ENCODE measurements at places on chromosomes 16 and 17.

DNA sequence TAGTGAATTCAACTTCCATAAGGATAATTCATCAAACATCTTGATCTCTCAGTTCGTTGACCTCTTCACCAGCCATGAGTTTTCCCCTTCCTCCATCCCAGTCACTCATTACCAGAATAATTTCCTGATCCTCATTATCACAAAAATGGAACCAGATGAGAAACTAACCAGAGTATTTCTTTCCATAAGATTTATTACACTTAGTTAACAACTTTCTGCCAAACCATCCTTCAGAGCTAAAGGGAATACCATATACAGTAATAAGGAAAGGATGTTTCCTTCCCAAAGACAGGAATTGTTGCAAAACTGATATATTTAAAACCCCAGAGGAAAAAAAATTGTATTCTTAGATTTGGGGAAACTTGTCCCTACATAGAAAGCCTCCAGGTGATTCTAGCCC is 8.6 kb downstream of the KRTAP29-1 start:
- no peak overlapping the region for H3K4me3 ChIP-seq
- H3K36me3 ChIP-seq: no peaks in the 10 kb centered on the region
- no peak overlapping the region for H3K27ac ChIP-seq
- H3K27me3 ChIP-seq: no peaks in the 10 kb centered on the region
- DNase-seq: no peak

DNA sequence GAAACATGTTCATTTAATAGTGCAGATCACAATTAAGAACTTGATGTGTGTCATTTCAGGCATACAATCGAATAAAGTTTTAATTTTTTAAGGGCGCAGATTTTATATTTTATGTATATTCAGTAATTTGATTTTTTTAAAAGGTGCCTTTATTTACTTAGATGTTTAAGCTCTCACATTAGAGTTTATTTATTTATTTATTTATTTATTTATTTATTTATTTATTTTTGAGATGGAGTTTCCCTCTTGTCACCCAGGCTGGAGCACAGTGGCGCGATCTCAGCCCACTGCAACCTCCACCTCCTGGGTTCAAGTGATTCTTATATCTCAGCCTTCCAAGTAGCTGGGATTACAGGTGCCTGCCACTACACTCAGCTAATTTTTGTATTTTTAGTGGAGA is 3.8 kb downstream of the B4GALNT2 start:
- no peak overlapping the region for H3K4me3 ChIP-seq
- H3K27me3 ChIP-seq: peaks cover 35% of the 10 kb centered on the region
- peaks cover 12% of the 10 kb centered on the region for H3K4me1 ChIP-seq
- DNase-seq: no peak
- H3K27ac ChIP-seq: no peak overlapping the region

GRCh38 chr16:56688762-56689161 is 6.5 kb downstream of the MT1X start:
- H3K27ac ChIP-seq: no peak overlapping the region
- H3K4me3 ChIP-seq: no peak overlapping the region
- H3K36me3 ChIP-seq: no peaks in the 10 kb centered on the region
- H3K4me1 ChIP-seq: no peaks in the 10 kb centered on the region

- no peak overlapping the region for H3K4me3 ChIP-seq
- no peaks in the 10 kb centered on the region for H3K36me3 ChIP-seq
- peaks cover 46% of the 10 kb centered on the region for H3K27me3 ChIP-seq
- no peak for DNase-seq
- H3K4me1 ChIP-seq: peaks cover 5% of the 10 kb centered on the region
- H3K27ac ChIP-seq: no peak overlapping the region
Observed at GRCh38 chr16:86597880-86598606, 19.7 kb downstream of the FOXL1 start.

DNA sequence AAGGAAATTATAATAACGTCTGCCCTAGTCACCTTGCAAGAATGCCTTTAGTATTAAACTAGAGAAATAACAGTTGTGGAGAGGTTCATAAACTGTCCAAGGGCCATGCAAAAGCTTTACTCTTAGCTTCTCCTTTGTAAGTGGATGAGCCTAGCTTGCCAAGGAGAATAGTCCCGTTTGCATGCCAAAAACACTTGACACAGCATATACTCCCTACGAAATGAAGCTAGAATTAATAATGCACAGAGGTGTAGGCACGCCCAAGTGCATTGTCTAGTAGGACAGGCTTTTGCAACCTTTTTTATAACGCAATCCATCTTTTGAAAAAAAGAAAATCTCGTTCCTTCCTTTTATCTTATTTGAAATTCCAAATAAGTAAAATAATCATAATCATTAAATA is 12.8 kb upstream of the CDRT4 start:
- H3K27me3 ChIP-seq: no peaks in the 10 kb centered on the region
- no peaks in the 10 kb centered on the region for H3K36me3 ChIP-seq
- H3K4me1 ChIP-seq: no peaks in the 10 kb centered on the region
- DNase-seq: no peak
- H3K27ac ChIP-seq: no peak overlapping the region
- H3K4me3 ChIP-seq: no peak overlapping the region

GRCh38 chr17:69743091-69743490 is 328.6 kb downstream of the MAP2K6 start:
- no peaks in the 10 kb centered on the region for H3K27me3 ChIP-seq
- H3K27ac ChIP-seq: no peak overlapping the region
- no peak for DNase-seq
- H3K36me3 ChIP-seq: no peaks in the 10 kb centered on the region

DNA sequence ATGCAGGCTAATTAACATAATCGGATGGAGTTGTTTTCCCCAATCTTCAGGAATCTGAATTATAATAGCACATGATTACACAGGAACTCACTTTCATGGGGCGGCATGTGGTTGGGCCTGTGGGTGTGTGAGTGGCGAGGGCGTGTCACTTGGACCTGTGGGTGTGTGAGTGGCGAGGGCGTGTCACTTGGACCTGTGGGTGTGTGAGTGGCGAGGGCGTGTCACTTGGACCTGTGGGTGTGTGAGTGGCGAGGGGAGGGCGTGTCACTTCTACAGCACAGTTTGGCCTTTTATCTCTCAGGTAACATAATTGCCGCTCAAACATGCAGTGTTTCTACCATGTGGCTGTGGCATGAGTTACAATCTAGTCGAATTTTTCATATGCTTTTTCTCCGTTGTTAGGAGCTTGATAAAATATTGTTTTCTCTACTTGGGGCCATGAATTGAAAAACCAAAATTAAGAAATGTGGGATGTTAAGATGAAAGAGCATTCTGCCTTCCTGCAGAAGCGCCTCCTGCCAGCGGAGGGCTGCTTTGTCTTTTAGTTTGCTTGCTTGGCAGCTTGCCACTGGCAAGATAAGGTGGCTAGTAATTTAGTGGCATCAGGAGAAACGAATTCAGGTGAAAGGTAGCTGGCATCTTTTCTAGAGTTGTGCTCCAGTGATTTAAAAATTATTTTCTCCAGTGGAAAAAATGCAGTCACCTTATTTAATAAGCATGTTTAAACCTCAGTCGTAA is 36.2 kb downstream of the USP10 start:
- H3K36me3 ChIP-seq: no peaks in the 10 kb centered on the region
- DNase-seq: no peak
- no peaks in the 10 kb centered on the region for H3K27me3 ChIP-seq
- peaks cover 28% of the 10 kb centered on the region for H3K4me1 ChIP-seq
- H3K27ac ChIP-seq: peak overlapping the region; percentile 34

GRCh38 chr17:10053782-10054540 is 144.4 kb downstream of the GAS7 start:
- no peak for DNase-seq
- H3K4me3 ChIP-seq: no peak overlapping the region
- no peaks in the 10 kb centered on the region for H3K27me3 ChIP-seq
- no peak overlapping the region for H3K27ac ChIP-seq

GRCh38 chr16:17347624-17348023 is 123.1 kb downstream of the XYLT1 start:
- peaks cover 10% of the 10 kb centered on the region for H3K4me1 ChIP-seq
- no peaks in the 10 kb centered on the region for H3K36me3 ChIP-seq
- H3K27me3 ChIP-seq: no peaks in the 10 kb centered on the region
- no peak for DNase-seq
- no peak overlapping the region for H3K27ac ChIP-seq

DNA sequence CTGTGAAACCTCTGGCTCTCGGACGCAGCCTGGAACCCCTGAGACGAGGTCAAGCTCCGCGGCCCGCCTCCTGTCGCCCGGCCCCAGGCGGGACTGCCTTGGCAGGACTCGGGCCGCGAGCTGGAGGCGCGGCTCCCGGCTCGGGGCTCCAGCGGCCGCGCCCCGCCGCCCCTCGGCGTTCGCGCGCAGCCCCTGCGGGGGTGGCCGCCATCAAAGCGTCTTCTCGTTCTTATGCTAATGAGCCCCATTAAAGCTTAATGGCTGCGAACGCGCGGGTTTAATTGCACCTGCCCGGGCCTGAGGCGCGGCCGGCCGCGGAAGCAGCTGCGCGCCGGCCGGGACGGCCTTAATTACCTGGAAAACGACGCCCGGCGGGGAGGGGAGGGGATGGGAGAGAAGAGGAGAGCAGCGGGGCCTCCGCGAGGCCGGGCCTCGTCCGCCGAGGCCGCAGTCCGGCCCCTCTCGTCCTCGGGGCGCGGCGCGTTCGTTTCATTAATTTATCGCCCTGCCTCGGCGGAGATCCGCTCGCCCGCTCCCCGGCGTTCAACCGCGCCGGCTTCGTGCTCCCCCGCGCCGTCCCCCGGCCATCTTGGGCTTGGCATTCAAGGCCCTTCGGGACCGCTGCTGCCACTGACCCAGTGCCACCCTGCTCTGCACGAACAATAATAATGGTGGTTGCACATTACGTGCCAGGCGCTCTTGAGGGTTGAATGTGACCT is 19.2 kb downstream of the RAI1 start:
- DNase-seq: no peak
- H3K36me3 ChIP-seq: no peaks in the 10 kb centered on the region
- H3K4me1 ChIP-seq: peaks cover 53% of the 10 kb centered on the region
- no peak overlapping the region for H3K4me3 ChIP-seq

DNA sequence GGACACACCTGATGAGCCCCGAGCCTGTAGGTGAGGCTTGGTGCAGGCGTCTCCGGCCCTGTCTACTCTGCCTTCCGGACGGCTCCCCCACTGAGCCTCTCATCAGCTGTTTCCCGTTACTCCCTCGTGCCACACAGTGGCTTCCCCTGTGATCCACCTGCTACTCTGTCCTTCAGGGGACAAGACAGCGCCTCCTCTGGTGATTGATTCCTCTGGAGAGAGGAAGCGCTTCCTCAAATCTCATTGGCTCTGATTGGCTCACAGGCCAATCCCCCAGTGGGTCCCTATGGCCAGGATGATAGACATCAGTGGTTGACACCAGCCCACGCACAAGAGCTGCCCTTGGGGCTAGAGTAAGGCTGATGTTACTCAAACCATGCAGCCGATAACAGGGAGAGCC is 24.0 kb downstream of the RNF213 start:
- H3K4me1 ChIP-seq: no peaks in the 10 kb centered on the region
- no peaks in the 10 kb centered on the region for H3K36me3 ChIP-seq
- no peak overlapping the region for H3K4me3 ChIP-seq
- no peak overlapping the region for H3K27ac ChIP-seq
- no peaks in the 10 kb centered on the region for H3K27me3 ChIP-seq
- DNase-seq: no peak

GRCh38 chr17:3923466-3924190 is 7.4 kb upstream of the P2RX1 start:
- H3K27me3 ChIP-seq: no peaks in the 10 kb centered on the region
- H3K4me1 ChIP-seq: peaks cover 17% of the 10 kb centered on the region
- no peaks in the 10 kb centered on the region for H3K36me3 ChIP-seq
- H3K4me3 ChIP-seq: no peak overlapping the region

DNA sequence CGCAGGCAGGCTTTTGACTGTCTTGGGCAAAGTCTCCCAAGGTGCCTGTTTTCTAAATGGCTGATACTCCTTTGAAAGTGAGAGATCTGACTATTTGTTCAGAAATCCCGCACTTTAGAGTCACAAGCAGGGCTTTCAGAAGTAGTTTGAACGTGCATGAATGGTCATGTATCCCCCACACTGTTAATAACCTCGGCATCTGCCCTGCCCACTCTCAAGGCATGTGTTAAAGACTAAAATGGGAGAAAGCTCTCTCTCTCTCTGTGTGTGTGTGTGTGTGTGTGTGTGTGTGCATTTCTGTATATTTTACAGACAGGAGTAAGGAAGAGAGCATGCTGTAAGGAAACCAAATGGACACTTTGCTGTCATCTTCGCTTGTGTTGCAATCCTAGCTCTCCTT is 163.7 kb downstream of the MAF start:
- H3K4me1 ChIP-seq: no peaks in the 10 kb centered on the region
- no peak for DNase-seq
- H3K27ac ChIP-seq: no peak overlapping the region
- H3K36me3 ChIP-seq: no peaks in the 10 kb centered on the region

DNA sequence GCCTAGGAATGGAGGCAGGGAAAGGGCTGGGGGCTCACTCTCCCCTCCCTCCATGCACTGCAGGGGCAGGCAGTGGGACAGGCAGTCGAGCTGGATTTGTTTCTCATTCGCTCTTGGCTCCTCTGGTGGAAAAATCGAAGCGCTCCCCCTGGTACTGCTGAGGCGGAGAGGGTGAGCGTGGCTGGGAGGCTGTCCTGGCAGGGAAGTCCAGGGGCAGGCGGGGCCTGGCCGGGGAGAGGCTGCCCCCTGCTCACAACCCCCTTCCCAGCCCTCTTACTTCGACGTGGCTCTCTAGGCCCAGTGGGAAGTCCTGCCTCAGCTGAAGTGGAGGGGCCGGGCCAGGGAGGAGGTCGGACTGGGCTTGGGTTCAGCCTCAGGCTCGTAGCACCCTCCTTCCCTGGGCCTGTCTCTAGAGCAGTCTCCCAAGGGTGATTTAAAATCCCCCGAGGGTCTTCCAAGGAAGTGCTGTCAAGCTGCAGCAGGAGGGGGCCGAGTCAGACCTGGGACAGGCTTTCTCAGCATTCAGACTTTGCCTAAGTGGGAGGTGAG is 16.5 kb upstream of the TMEM92 start:
- peak overlapping the region; percentile 92 for H3K27ac ChIP-seq
- H3K36me3 ChIP-seq: no peaks in the 10 kb centered on the region
- DNase-seq: peak; percentile 40

- no peak for DNase-seq
- peak overlapping the region; percentile 41 for H3K27ac ChIP-seq
- H3K4me3 ChIP-seq: peak overlapping the region; percentile 98
- peaks cover 21% of the 10 kb centered on the region for H3K4me1 ChIP-seq
- H3K27me3 ChIP-seq: no peaks in the 10 kb centered on the region
Observed at GRCh38 chr17:40124279-40125141, 2.7 kb downstream of the MSL1 start.

DNA sequence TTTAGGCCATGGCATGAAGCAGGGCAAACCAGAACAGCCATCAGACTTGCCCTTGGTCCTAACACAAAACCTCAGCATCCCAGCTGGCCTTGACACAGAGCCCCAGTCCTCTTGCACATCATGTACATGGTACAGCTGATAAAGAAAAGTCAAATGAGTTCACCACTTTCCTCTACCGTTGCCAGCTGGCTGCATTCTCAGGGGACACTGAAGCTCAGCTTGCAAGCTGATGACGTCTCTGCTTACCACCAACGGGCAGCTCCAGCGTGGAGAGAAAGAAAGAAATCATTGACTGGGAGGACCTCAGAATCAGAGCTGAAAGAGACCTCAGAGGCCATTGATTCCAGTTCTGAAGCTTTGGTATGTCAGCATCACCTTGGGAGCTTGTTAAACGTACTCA is 80.7 kb upstream of the CES5A start:
- H3K4me3 ChIP-seq: no peak overlapping the region
- H3K27me3 ChIP-seq: no peaks in the 10 kb centered on the region
- H3K27ac ChIP-seq: no peak overlapping the region

GRCh38 chr17:59331929-59332748 is 684 bp downstream of the YPEL2 start:
- peak overlapping the region; percentile 80 for H3K27ac ChIP-seq
- no peaks in the 10 kb centered on the region for H3K36me3 ChIP-seq
